Stimulated activated CD8-positive, alpha-beta memory T cell treated with anti-CD3 and anti-CD28 coated beads, Interleukin-2, amount 100 ng/mL, for 48 hours (primary cell): ENCODE measurements at places on chromosomes 12 and 14.
A peak's percentile ranks its signal among the peaks of the same experiment; 100 is the strongest.

GRCh38 chr12:47121146-47121545 is 41.4 kb upstream of the AMIGO2 start:
- DNase-seq = no peak

DNA sequence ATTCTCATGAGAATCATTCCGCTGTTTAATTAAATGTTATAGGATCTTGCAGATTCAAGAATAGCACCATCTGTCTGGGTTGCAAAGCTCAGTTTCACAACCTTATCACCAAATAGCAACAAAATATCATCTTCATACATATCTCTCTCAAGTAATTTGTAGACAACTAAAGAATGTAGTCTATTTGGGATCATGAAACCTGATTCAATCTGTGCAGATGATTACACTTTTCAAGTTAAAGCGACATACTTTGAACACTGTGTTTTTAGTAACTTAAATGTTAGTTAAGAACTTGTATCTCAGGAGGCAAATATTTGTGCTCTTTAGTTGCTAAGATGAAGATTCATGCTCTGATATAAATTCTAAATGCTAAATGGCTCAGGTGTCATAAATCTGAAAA is 14.8 kb downstream of the MED13L start:
- no peak for DNase-seq

- peak; percentile 8 for DNase-seq
Measured at GRCh38 chr12:5511644-5512600, 80.0 kb downstream of the NTF3 start.

GRCh38 chr12:28498850-28499249 is 308.6 kb downstream of the CCDC91 start:
- DNase-seq = no peak

DNA sequence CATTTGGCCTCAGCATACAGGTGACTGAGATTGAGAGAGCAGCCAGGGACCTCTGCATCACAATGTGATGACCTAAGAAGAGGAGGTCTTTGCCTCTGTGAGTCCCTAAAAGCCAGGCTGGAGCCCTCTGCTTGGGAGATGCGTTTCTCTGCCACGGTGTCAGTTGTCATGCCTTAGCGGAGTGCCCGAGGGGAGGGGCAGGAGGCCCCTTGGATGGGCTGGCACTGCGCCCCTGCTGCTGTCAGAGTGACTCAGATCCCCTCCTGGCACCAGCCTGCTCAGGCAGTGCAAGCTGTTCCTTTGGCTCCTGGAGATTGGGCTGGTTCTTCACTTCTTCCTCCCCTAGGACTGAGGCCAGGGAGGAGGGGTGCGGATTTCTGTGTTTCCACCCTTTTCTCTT is 64.9 kb upstream of the KCNA5 start:
- DNase-seq = no peak

DNA sequence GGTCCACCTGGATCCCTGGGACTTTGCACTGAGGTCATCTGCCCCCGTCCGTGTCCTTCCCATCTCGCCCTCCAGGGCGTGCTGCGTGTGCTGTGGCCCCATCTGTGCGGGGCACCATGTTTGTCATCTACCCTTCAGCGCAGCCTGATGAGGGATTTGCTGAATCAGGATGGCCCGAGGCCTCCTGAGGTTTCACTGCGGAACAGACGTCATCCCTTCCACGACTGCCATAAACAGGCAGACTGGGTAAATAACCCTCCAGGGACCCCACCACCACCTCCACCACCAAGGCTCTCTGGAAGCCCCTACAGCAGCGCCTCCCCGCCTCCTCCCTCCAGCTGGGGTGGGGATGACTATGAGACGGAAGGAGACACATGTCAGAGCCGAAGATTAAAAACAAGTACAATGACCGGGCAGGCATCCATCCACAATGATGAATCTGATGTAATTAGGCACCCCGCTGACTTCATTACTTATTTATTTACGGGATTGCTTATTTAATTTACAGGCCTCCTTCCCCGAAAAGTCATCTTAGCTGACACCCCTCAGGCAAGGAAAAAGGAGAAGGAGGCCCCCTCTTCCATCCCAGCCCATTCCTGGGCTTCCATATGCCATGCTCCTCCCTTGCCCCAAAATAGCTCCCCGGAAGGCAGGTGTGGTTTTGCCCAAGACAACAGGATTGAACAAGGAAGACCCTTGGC is 39.4 kb downstream of the NCOR2 start:
- DNase-seq = no peak

DNA sequence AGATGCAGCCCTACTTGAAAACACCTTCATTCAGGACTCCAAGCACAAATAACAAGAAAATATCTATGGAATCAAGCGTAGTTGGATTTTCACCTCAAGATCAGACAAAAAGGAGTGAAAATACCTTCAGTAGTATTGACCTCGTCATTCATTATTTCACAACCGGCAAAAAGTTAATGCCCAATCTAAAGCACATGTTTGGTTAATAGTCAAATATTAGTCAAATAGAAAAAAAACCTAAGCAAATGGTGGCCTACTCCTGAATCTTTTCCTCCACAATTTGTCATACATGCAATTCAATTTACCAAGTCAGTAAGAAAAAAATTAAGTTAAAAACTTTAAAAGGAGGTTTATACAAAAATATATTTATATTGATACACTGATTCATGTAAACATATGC is 50.0 kb downstream of the SLC38A4 start:
- DNase-seq = no peak

GRCh38 chr14:66662374-66662773 is 154.4 kb downstream of the GPHN start:
- DNase-seq = no peak

DNA sequence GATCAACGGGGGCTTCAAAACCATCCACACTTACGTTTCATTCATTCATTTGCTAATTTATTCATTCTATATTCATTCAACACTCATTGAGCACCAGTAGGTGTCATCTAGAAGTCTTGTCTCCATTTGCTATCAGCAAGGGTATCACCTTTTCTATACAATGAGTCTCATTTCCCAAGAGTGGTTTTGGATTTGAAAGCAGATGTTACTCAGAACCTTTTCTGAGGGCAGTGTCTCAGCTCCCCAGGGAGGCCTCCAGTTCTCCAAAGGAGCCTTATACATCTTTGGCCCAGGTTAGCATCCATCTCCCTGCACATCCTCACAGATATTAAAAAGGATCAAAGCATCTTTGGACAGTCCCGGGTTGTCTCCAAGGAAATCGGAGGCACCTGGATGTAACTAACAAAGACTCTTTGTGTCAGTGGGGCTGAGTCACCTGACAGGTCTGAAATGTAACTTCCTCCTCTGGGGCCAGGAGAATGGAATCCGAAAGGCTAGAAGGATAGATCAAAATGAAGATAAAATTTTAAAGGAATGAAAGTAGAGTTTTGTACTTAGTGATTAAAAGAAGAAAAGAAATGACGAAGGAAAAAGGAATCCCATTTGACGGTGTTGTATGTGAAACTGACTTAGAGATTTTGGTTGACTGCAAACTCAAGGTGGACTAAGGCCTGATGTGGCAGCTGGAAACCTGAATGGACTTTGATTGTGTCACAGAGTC is 103.0 kb downstream of the VCPKMT start:
- no peak for DNase-seq
